ENCODE measurements at places on chromosomes 1 and 21.

GRCh38 chr1:200496937-200497336, 87.1 kb upstream of the ZNF281 start:
- no peak for DNase-seq

GRCh38 chr1:108686614-108687313, 5.3 kb upstream of the PRPF38B start:
- no peak for DNase-seq

DNA sequence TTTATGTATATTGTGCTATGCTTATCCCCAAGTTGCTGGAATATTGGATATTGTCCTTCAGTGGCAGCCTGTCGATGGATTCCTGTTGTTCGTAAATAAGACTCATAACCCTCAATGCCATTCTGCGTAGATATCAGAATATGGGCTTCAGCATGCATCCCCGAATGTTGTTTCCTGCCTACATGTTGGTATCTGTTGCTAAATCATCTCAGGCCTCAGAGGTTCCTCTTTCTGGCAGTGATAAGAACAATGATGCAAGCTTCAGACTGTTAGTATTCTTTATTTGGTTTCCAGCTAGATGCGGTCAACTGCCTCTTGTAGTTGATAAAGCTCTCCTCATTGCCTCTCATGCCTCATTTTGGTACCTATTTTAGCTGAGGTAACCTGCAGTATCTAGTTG, 2082.6 kb downstream of the MRPL39 start:
- no peak for DNase-seq

GRCh38 chr1:73813716-73814115, 384.3 kb downstream of the LRRIQ3 start:
- DNase-seq = no peak

DNA sequence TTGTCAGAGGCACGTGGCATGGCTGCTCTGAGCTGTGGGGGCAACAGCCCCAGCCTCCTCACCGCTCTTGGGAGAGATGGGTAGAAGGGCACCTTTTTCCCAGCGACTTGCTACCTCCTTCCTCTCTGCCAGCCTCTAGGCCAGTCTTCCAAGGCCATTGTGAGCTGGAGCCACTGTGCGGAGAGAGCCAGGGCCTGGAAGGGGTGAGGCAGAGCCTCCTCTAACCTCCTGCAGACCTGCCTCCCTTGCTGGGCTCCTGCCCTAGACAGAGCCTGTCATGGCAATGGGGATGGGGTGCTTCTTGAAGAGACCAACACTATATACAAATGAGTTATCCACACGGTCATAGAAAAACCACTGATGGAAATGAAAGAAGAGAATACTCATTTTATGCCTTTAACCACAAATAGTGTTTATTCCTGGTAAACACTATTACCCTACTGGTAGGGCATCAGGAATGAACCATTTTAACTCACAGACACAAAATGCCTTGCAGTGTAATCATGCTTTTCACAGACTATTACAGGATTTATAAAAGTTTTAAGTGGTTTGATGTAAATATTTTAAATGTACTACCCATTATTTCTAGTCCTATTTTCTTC, 5.0 kb upstream of the IGFN1 start:
- DNase-seq = no peak

GRCh38 chr1:151534662-151535278, 5.3 kb upstream of the TUFT1 start:
- DNase-seq = peak; percentile 67

DNA sequence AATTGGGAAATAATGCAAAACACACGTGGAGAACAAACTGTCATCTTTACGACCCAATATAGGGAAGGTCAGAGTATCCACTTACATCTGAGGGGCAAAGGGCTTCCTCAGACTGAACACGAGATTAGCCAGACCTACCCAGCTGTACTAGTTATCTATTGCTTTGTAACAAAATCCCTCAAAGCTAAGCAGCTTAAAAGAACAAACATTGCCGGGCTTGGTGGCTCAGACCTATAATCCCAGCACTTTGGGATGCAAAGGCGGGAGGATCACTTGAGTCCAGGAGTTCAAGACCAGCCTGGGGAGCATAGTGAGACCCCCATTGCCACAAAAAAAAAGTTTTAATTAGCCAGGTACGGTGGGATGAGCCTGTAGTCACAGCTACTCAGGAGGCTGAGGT, 262.8 kb downstream of the LTN1 start:
- no peak for DNase-seq

- DNase-seq = no peak
Observed at GRCh38 chr1:16913181-16913832, 8.4 kb upstream of the CROCC start.

GRCh38 chr1:230197644-230198567, 130.9 kb downstream of the GALNT2 start:
- DNase-seq = no peak

DNA sequence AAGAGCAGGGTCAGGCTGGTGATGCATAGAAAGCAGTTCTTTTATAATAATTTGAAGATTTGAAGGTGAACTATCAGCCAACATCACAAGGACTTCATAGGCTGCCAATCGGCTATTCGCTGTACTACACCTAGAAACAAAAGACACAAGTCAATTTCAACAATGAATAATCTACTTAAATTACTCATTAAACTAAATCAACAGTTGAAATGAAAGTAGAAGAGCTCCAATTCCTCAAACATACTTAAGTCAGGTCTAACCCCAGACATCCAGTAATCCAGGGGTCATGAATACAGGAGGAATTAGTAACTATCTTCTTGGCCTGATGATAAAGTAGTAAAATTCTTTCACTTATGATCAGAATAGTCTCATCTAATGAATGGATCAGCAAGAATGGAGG, 64.5 kb downstream of the PCSK9 start:
- no peak for DNase-seq

- no peak for DNase-seq
Observed at GRCh38 chr21:16004086-16004485, 274.3 kb downstream of the USP25 start.

DNA sequence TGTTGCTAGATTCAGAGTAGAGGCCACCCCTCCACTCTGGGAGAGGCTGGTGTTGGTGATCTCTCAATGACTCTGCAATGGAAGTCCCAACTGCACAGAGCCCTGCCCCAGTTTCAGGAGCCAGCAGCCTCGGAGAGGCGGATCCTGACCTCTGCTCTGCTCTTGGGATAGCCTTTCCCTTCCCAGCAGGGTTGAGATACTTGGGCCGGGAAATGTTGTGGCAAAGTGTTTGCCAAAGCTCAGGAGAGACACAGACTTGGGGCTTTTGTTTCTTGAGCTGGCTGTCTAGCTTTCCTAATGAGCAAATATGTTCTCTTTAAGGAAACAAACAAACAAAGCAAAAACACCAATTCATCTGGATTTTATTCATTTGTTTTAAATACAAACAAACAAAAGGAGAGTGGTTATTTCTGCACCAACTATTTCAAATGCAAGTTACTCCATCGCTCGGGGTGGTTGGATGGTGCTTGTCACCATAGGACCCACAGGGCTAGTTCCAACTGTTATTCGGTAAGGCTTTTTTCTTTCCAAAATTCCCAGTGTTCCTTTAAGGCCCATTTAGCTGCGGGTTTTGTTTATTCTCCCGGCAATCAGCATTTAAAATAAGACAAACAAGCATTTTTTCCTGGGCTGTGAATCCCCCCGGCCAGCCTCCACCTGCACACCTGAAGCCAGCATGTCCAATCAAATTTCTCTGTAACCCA, 193.9 kb upstream of the LMO4 start:
- no peak for DNase-seq

- DNase-seq = no peak
Observed at GRCh38 chr1:89605692-89606091, 27.2 kb upstream of the LRRC8C start.

DNA sequence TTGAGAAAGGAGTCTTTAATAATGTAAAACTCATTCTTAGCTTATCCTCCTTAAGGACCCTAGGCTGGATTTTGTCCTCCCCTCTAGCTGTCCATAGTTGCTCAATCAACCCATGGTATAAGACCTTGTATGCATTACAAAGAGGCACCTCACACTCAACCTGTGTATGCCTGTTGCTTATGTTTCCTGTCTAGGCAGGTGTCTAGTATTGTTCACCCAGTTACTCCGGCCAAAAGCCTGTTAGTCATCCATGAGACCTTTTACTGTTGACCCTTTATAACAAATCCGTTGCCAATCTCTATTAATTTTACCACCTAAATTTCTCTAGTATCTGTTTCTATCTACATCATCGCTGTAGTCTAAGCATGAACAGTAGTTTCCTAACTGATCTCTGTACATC, 3.7 kb downstream of the LYPLAL1 start:
- no peak for DNase-seq

DNA sequence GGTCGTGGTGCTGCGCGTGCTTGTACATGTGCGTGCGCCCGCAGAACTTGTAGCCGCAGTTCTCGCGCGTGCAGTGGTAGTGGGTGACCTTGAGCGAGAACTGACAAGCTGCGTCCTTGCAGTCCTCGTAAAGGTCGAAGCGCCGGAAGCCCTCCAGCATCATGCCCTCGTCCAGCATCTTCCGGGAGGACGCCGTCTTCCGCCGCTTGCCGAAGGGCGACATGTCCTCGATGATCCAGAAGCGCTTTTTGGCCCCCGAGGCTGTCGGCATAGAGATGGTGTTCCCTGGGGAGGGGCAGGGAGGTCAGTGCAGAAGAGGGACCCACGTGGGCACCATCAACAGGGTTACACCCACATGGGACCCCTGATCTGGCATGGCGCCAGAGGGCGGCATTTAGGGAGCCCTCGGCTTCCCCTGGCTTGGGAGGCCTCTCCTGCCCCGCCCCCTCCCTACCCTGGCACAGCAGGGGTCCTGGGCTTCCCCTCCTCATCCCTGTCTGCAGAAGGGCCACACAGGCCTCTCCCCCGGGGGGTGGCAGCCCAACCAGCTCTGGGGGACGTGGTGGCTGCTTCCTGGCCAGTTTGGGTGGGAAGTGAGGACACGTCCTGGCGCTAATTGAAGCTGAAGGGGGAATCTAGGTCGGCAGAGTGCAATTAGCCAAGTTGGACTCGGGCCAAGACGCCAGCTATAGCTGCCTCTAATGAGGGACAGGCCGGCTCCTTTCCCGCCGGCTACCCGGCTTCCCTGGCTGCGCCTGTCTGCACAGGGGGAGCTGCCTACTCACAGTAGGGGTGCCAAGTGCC, 156.5 kb downstream of the CASZ1 start:
- no peak for DNase-seq

DNA sequence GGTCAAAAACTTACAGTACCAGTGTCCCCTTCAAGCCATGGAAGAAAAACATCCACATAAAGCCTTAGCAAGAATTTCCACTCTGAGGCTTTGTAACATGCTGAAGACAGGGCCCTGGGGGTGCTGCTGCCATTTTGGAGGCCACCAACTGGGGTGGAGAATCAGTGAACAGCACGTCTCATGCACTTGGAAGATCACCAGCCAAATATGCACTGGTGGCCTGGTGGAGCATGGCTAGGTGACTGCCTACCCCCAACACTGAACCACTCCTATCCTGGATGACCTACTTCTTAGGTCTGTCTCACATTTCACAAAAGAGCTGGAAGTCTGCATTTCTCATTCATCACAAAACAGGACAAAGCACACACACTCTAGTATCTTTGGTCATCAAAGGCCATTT, 126.4 kb downstream of the COL24A1 start:
- DNase-seq = no peak

GRCh38 chr1:212594640-212595039, 13.9 kb upstream of the ATF3 start:
- DNase-seq = no peak

DNA sequence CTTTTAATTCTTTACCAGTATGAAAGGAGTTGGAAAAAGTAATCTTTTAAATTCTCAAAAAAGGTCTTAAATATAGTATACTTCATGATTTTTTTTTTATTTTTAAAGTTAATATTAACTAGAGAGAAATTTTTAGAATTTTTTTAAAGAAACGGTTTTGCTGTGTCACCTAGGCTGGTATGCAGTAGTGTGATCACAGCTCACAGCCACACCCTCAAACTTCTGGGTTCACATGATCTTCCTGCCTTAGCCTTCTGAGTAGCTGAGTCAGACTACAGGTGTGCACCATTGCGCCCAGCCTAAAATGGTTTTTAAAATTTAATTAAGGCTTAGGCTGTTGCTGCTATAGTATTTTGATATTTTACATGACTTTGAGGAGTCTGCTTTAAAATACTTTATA, 52.4 kb downstream of the TLCD4 start:
- DNase-seq = no peak

DNA sequence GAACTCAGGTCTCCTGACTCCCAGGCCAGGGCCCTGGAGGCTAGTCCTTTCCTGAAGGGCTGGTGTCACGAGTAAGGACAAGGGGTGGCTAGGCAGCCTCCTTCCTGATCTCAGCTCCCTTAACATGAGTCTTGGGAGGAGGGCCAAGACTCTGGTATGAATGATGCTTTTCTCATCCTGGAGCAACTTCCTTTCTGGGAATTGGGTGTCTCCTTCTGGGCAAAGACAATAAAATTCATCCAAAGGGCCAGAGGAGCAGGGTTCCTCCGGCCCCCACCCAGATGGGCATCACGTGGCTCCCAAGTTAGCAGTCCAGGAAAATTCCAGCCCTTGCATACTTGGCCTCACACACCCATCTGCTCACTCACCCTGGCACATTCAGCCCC, at the start of gene FAM167B:
Gene FAM167B, plus strand, starts transcription at position 335 of the 386 bp plus-strand sequence. CDS start 200 bp downstream, outside the sequence.
- no peak for DNase-seq

DNA sequence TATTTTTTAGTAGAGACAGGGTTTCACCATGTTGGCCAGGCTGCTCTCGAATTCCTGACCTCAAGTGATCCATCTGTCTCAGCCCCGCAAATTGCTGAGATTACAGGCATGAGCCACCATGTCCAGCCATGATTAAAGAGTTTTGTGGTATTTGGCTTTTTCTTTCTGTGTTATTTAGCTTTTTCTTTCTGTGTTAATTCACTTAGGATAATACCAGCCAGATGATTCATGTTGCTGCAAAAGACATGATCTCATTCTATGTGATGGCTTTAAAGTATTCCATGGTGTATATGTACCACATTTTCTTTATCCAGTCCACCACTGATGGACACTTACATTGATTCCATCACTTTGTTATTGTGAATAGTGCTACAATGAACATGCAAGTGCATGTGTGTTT, 1135.2 kb downstream of the AMY1C start:
- DNase-seq = no peak

DNA sequence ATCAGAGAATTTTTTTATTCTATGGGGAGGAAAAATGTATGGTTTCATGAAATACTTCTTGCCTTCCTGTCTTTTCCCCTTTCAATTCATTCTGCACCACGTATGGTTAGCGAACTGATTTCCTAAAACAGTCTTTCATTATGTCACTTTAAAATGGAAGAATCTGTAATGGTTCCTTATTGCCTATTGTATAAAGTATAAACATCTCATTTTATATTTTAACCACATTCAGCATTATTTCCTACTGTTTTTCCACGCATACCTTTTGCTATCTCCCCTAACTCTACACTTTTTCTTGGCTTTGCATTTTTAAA, 232.3 kb upstream of the B3GALT2 start:
- no peak for DNase-seq

DNA sequence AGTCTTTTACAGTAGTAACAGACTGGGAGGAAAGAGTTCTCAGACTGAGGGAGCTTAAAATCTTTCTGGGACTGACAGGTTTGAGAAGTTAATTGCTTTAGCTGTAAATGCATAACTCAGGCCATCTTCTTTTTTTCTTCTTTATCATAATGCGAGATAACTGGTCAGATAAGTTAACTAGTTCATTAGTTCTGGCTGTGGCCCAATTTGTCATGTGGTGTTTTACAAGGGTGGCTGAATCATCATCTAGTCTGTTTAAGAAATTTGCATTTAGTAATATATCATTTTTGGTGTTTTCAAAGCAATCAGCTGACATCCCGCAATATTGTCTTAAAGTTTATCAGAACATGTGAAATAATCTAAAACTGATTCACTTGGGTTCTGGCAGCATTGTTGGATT, 14.0 kb downstream of the HSD3B2 start:
- no peak for DNase-seq

- no peak for DNase-seq
Observed at GRCh38 chr1:116435806-116436610, 63.0 kb downstream of the ATP1A1 start.

- DNase-seq = no peak
Observed at GRCh38 chr1:53331446-53332185, 3.7 kb upstream of the LRP8 start.
